Bronchus fibroblast of lung (primary cell): ENCODE measurements at places on chromosomes 11 and 22. TPM values are rescaled to one million over a fixed set of nuclear protein-coding genes. Genes with fewer than 3 reads are reported as not detected.

CBY1 gene
- total RNA-seq = 20.7 and 21.6 TPM in 2 replicates

SCGB1A1 gene
- total RNA-seq = not detected in 2 replicates

CEND1 gene
- 3.9 and 6.1 TPM in 2 replicates for total RNA-seq

UPB1 gene
- not detected in 2 replicates for total RNA-seq

MOV10L1 gene
- total RNA-seq = 0.67 and 1.6 TPM in 2 replicates

CTSF gene
- total RNA-seq = 6.7 and 8.3 TPM in 2 replicates

OR8K5 gene
- not detected in 2 replicates for total RNA-seq
